ENCODE measurements at places on chromosomes 16 and 17.

DNA sequence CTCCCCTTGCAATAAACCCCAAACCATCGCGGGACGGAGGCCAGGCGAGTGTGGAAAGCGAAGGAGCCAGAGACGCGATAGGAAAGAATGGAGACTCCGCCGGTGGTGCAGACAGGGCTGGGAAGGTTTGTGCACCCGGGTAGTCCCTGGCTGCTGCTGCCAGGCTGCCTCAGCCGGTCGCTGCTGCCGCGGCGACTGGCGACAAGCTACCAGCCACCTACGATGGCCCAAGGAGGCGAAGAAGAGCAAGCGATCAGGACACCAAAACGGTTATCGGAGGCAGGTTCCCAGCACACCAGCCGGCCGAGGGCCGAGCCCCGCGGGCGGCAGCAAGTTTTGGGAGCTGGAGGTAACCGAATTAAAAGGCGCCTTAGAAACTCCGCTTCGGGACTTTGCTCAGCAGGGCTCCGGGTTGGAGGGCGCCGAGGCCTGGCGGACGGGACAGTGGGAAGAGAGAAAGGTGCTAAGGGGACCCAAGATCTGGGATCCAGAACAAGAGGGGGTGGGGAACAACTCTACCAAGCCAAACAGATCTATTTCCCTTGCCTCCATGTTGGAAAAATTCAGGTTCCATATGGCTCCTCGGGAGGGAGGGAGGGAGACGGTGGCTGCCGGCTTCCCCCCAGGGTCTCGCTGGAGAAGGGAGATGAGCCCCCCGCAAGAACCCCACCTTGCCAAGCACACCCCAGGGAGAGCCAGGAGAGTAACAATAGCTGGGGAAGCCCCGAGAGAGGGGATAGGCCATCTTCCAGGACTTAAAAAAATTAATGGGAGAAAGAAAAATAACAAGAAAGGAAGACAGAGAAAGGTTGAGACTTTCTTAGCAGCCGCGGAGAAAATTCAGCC lies 9.7 kb upstream of the HOXB2 start:
- no peak for DNase-seq

- peak; percentile 55 for DNase-seq
Observed at GRCh38 chr17:32909787-32910369, 18.1 kb upstream of the TMEM98 start.

GRCh38 chr17:7213895-7214299 lies 5.7 kb downstream of the DLG4 start:
- peak; percentile 91 for DNase-seq

GRCh38 chr17:18382441-18383078 lies 5.0 kb downstream of the EVPLL start:
- no peak for DNase-seq

- DNase-seq, result peak; percentile 75
Observed at GRCh38 chr16:50282010-50282538, 15.7 kb downstream of the ADCY7 start.

- no peak for DNase-seq
Observed at GRCh38 chr17:78142119-78142861, 3.9 kb upstream of the C17orf99 start.

GRCh38 chr17:41547921-41548843 lies 20.1 kb upstream of the KRT19 start:
- DNase-seq, result no peak

GRCh38 chr16:27070776-27071175 lies 4.0 kb downstream of the C16orf82 start:
- no peak for DNase-seq

DNA sequence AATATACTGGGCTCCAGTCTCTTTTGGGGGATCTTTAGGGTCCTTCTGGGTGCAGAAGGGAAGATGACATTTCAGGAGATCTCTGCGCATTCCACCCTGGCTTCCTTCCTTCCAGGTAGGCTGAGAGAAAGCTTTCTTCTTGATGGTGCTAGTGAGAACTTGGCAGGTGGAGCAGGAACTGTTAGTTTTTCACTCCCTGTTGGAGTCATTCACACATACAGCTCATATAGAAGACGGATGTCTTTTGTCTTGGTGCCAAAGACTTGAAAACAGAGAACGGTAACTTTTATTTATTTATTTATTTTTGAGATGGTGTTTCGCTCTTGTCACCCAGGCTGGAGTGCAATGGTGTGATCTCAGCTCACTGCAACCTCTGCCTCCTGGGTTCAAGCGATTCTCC lies 43.9 kb downstream of the PITPNC1 start:
- DNase-seq, result no peak
